Substantia nigra (tissue), 51 donors: ENCODE measurements at places on chromosomes 13 and 19.

DNA sequence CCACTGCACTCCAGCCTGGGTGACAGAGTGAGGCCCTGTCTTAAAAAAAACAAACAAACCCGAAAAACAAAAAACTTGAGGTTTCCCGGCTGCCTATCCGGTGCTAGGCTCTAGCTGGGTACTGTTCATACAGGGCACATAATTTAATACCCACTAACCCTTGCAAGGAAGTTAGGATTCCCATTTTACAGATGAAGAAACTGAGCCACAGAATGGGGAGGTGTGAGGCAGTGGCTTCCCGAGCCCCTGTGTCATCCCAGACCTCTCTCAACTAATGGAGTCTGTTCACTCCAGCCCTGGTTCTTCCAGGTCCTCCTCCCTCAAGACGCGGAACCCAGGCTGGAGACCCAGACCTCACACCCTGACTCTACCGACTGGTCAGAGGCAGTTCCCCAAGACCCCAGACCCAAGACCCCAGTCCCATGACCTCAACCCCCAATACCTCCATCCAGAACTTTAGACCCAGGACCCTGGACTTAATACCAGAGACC lies 576 bp downstream of the APBA3 start:
- DNase-seq = no peak

- DNase-seq = no peak
These were observed 10.3 kb upstream of the DACH1 start for GRCh38 chr13:71877256-71877653.

DNA sequence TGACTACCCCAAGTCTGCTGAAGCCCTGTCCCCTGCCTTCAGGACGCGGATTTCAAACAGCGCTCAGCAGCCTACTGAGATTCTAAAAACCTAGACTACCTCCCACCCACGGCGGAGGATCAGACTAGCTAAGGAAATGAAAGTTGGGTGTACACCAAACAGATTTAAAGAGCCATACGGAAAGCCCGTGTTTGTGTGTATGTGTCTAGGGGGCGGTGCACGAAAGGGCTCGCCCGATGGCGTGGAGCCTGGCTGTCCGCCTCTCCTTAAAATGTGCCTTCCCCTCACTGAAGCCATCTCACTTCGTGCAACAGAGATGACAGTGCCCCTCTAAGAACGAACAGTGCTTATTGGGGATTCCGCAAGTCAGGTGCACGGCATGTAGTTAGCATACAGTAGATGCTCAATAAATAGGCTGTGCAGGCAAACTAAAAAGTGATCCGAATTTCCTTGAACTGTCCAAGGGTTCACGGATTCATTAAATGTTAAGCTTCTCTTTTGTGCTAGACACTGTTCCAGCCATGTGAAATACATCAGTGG lies 639 bp downstream of the LENG1 start:
- DNase-seq = no peak

- no peak for DNase-seq
These were observed 22.8 kb upstream of the CD70 start for GRCh38 chr19:6613711-6614110.

- no peak for DNase-seq
These were observed 106.9 kb downstream of the FGF9 start for GRCh38 chr13:21777813-21778212.
